Uterus (tissue), 4 donors: ENCODE measurements at places on chromosomes 3 and 15.

GRCh38 chr15:80456517-80457492 lies 52.6 kb downstream of the ARNT2 start:
- DNase-seq, result no peak

DNA sequence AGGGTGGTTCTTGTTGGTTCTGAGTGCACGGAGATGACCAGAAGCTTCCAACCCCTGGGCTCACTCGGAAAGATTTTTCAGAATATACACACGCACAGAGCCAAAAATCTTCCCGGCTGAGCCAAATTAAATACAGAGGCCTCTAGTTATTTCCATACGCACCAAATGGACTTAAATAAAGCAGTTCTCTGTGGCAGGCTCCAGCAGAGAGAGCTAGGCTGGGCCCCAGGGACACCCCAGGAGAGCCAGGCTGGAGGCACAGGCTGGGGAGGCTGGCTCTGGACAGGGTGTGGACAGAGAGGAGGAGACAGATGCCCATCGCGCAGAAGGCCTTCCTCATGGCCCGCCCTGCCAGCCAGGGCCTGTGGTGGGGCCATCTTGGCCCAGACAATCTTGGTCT lies 115.9 kb downstream of the IQSEC1 start:
- DNase-seq, result no peak

- no peak for DNase-seq
Measured at GRCh38 chr3:183555541-183556081, at the start of gene KLHL6. Gene KLHL6 (minus strand): TSS chr3:183555706. CDS start chr3:183555653, 53 bp downstream.

- DNase-seq, result no peak
Measured at GRCh38 chr3:149414557-149415231, 37.2 kb upstream of the TM4SF1 start.

- DNase-seq, result no peak
Measured at GRCh38 chr3:172238188-172238587, 198.8 kb downstream of the FNDC3B start.

DNA sequence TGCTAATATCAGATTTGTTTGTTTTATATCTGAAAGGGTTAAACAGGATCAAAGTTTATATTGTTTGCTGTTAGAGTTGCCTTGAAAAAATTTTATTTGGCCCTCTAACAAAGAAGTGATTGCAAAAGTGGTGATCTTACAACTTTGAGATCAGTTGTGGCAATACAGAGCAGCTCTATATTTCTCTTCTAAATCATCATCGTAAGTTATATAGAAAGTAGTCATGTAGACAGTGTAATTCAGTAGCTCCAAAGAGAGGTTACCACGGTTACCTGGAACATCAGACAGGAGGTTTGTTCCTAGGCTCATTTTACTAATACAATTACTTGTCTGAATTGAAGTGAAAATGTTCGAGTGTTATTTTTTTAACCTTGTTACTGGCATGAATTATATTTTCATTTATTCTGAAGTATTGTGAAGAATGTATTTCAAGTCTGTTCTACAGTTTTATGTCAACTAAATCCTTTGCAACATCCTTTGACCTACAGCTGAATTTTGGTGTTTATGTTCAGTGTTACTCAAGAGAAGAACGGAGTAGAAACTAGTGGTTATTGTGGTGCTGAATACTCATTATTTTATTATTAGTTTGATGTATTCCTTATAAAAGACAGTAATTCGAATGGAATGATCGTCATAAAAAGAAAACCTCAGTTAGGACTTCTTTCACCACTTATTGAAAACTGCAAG lies 214.2 kb downstream of the NAALADL2 start:
- no peak for DNase-seq

DNA sequence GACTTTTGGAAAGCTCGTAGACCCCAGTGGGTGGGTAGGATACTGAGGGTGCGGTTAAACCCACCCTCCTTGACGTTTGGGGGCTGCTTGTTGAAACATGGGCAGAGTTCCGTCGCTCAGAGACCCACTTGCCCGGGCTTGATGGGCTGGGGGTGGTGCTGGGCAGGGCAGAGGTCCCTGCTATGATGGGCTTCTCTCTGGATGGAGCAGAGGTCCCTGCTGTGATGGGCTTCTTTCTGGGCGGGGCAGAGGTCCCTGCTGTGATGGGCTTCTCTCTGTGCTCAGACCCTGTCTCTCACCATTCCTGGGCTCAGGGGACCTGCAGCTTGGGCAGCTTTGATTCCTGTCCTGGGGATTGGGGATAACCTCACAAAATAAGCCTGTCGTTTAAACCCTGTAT lies 45.2 kb downstream of the FBLN2 start:
- DNase-seq, result no peak

- no peak for DNase-seq
Measured at GRCh38 chr3:13717222-13717895, 162.5 kb downstream of the WNT7A start.

DNA sequence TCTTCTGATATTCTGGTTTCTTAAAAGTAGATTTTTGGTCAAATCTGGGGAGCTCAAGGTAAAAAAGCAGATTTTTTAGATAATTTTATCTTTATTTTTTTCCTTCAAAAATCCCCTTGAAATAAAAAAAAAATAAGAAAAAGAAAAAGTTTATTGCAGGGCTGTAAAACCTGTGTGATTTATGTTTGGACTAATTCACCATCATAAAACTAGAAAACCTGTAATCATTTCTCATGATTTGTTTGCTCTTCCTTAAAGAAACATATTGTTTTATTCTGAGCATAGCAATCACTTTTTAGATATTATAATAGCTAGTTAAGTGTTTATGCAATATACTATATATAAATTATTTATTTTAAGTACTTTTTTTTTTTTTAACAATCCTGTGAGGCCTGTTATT lies 68.0 kb downstream of the NEO1 start:
- DNase-seq, result no peak

DNA sequence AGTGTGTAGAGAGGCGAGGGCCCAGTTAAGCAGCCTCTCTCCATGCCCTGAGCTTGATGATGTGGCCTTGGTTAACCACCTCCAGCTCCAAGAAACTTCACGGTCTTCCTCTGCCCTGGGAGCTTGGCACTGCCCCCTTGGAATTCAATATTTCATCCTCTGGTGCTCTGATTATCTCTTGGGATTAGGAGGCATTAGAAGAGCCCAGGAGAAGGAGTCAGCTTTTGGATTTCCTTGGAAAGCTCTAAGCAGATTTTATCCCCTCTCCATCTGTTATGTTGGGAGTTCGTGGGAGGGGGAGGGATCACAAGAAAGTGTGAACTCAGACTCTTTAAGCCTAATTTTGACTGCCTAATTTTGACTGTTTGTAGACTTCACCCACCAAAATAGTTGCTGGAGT lies 132.7 kb upstream of the AGBL1 start:
- DNase-seq, result no peak

DNA sequence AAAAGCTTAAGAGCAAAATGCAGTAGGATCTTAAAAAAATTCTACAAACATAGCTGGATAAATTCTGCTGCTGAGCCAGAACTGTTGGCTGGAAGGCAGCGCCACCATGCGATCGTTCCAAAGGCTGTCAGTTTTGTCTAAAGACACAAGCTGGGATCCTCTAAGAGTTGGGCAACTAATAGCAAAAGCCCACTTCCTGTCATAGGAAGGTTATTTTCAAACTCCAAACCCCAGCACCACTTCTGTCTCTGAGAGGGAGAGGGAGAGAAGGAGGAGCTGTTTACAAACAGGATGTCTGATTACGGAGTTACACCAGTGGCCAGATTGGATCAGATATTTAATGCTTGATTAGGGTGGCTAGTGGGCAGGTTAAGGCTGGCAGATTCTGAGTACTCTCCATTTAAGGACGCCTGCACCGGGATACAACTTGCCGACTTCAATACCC lies 44.0 kb downstream of the EIF4E3 start:
- DNase-seq, result peak; percentile 59

DNA sequence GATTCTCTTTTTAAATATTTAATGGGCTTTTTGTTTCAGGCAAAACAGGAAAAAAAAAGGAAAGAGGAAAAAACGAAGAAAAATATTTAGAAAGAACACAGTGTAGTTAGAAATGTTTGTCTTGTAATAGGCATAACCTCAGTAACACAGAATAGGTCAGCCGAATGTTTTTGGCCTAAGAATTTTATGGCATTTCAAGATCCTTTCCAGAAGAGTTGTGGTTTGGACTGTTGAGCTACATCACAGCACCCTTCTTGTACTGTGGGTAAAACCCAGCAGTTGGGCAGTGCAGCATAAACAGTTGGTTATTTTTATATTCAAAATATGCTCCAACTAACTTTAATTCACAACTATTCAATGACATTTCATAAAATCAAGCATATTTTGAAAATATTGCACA lies 474.4 kb upstream of the AGTR1 start:
- no peak for DNase-seq

GRCh38 chr3:114900908-114901307 lies 246.2 kb downstream of the ZBTB20 start:
- DNase-seq, result no peak

GRCh38 chr15:43483297-43484128 lies 9.4 kb downstream of the TP53BP1 start:
- DNase-seq, result no peak

- no peak for DNase-seq
Measured at GRCh38 chr3:11415099-11415498, 142.9 kb downstream of the ATG7 start.

DNA sequence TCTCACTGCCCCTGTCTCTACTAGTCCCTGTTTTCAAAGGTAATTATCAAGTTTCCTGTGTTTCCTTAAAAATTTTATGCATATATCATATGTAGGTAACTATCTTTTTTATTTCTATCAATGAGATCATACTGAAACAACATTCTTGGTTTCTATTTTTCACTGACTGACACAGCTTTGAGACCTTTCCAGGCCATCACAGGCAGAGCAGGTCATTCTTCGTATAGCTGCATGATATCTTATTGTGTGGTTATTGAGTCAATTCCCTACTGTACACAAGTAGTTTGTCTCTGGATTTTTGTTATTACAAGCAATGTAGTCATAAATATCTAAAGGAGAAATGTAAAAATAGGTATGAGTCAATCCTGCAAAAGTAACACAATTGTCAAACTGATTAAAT lies 169.6 kb downstream of the CFAP20DC start:
- DNase-seq, result no peak

DNA sequence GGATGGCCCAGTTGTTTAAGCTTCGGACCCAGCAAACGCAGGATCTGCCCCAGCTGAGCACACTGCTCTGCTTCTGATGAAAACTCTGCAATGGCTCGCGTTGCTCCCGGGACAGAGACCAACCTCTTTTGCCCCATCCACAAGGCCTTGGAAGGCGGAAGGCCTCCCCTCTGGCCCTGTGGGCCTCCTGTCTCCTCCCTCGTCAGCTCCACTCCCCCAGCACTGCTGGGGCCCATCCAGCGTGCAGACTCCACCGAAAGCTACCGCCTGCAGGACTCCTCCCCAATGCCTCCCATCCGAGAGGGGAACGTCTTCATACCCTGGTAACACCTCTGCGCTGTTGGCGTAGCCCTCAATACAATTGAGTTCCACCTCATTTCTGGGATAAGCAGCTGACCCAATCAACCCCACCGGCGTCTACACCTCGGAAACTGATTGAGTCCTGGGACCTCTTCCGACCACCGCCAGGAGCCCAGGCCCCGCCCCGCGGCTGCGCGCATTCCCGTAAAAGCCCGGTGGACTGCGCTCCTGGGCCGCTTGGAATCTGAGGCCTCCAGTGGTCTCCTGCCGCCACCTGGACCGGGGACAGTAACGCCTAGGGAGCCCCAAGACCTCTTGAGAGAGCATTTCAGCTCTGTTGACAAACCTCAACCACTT lies at the start of gene PRR23E:
PRR23E (plus strand) TSS at position 556 of the 657 bp plus-strand sequence. CDS start 3,555 bp downstream, outside the sequence.
- no peak for DNase-seq

- no peak for DNase-seq
Measured at GRCh38 chr3:43919029-43919428, 228.3 kb downstream of the ABHD5 start.

- DNase-seq, result no peak
Measured at GRCh38 chr15:63611177-63611576, 14.0 kb downstream of the FBXL22 start.

GRCh38 chr3:40172560-40172959 lies 136.9 kb upstream of the EIF1B start:
- DNase-seq, result no peak

DNA sequence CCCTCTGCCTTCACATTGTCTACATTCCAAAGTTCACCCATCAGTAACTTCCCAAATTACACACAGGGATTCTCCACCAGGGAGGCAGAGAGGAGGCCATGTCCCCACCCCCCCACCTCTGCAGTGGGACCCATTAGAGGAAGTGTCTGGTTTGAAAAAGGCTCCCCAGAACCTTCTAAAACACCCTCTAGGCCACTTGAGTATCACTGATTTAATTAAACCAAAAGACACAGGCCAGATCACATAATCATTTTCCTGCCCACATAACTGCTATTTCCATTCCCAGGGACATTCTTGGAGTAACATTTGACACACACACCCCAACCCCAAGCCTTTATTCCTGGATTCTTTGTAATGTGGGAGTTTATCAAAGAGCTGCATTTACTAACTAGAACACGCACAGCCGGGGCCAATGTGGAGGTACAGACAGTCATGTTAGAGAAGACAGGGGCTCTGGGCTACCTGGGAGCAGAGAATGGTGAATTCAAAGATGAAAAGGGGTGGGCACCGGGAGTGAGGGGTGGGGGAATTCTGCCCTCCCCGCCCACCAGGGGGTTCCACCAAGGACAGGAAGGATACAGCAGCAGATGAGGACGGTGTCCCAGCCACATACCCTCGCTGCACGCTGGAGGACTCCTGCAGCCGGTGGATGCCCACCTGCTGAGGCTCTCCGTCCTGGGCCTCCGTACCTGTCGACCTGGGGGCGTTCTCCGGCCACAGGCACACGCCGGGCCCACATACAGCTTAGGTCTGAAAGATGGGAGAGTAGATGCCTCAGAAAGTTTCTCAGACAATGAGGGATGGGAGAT lies 201.4 kb upstream of the CTNNB1 start:
- DNase-seq, result no peak

DNA sequence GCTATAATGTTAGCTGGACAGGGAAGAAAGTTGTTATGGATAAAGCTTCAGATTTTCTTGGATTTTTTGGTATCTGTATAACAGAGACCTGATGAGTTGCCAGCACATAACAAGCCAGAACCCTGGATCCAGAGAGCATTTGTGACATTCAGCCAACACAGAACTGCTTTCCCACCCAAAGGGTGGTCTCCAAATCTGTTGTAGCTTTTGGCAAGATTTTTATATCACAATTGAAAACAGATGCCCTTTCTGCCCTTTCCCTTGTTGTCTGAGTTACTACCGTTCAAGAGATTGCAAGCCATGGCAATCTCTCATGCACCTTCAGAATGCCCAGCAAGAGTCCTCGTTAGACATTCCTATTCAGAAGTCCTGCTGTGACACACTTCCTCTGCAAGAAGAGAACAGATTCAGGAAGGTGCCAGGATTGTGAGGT lies 107.6 kb upstream of the FGF7 start:
- DNase-seq, result no peak

- no peak for DNase-seq
Measured at GRCh38 chr15:62946940-62947339, 95.6 kb upstream of the TPM1 start.

DNA sequence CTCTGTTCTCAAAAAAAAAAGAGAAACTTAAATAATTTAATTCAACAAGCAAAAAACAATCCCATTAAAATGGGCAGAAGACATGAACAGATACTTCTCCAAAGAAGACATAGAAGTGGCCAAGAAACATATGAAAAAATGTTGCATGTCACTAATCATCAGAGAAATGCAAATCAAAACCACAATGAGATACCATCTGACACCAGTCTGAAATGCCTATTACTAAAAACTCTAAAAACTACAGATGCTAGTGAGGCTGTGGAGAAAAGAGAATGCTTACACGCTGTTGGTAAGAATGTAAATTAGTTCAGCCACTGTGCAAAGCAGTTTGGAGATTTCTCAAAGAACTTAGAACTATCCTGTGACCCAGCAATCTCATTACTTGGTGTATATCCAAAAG lies 382.9 kb downstream of the OTOL1 start:
- DNase-seq, result no peak

GRCh38 chr15:86199467-86200145 lies 119.9 kb downstream of the AGBL1 start:
- no peak for DNase-seq
